Activated CD8-positive, alpha-beta memory T cell treated with anti-CD3 and anti-CD28 coated beads, Interleukin-2, amount 50 U/mL, for 4 hours (primary cell): ENCODE measurements at places on chromosomes 11 and 22.

GRCh38 chr11:14972581-14973495, 687 bp upstream of the CALCA start:
- DNase-seq, result no peak

GRCh38 chr11:74678041-74678440, 53.2 kb downstream of the CHRDL2 start:
- no peak for DNase-seq

DNA sequence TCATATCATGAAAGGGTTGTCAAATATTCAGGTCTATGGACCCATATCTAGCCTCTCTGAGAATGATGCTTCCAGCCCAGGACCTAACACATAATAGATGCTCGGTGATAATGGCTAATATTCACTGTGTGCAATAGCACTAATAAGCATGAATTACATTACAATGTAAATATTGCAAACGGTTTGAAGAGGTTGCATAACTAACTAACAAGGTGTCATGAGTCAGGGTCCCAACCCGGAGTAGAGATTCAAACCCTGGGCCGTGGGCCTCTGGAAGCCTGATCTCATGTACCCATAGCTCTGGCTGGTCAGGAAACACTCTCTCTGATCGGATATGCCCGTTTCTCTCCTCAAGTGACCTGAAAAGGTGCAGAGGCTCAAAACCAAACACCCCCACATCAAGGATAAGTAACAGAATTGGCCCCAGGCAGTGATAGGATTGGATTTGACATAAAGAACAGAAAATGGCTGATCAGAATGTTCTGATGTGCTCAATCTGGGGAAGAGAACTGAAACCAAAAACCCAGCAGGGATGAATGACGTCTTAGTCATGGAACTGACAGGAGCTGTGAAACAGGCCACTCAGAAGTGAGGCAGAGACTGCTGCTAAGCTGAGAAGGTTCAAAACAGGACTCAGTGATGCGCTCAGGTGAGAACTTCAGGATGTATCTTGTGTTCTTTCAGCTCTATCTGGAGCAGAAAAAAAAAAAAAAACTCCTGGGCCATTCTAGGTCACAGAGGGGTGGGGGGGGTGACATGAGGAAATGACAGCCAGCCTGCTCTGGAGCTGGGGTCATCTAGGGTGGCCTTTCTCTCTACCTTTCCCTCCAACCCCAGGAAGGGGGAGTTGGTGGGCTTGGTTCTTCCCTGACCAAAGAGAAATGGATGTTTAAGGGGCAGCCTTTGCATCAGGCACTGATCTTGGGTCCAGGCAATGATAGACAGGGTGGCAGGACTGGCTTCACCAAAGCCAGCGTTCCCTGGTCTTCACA, 6.6 kb upstream of the KCTD17 start:
- no peak for DNase-seq

- no peak for DNase-seq
These were observed 80.1 kb downstream of the EFCAB6 start for GRCh38 chr22:43731988-43732387.

- DNase-seq, result no peak
These were observed 74.5 kb upstream of the LMO1 start for GRCh38 chr11:8338138-8338537.
